ENCODE measurements at places on chromosomes 6 and 20.
A peak's percentile ranks its signal among the peaks of the same experiment; 100 is the strongest.

GRCh38 chr6:116842459-116842858, 13.6 kb upstream of the GPRC6A start:
- no peak for DNase-seq

- no peak for DNase-seq
Observed at GRCh38 chr20:50282592-50283241, 92.1 kb downstream of the CEBPB start.

- no peak for DNase-seq
Observed at GRCh38 chr6:161188547-161189465, 85.1 kb downstream of the AGPAT4 start.

DNA sequence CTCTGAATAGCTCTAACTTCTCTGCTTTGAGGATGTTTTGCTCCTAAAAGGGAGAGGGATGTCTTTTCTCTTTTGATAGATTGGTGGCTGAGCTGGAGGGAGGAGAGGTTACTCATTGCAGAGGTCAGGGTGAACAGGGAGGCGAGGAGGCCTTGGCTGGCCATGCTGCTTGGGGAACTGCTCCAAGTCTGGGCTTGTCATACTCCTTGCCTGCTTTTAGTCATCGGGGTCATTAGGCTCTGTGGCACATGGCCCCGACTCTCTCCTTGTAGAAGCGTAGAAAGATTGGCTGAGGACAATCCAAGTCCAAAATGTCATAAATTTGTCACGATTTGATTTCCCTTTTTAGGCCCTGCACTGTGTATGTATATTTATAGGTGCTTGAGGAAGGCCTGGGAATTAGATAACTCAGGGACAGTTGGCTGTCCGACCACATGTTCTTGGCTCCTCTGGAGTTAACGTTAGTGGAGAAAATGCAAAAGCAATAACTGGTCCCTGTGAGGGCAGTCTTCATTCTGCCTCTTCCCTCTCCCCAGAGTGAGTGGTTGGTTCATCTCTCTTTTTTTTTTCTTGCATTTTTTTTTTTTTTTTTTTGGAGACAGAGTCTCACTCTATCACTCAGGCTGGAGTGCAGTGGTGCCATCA, 160.1 kb downstream of the SCP2D1 start:
- no peak for DNase-seq

DNA sequence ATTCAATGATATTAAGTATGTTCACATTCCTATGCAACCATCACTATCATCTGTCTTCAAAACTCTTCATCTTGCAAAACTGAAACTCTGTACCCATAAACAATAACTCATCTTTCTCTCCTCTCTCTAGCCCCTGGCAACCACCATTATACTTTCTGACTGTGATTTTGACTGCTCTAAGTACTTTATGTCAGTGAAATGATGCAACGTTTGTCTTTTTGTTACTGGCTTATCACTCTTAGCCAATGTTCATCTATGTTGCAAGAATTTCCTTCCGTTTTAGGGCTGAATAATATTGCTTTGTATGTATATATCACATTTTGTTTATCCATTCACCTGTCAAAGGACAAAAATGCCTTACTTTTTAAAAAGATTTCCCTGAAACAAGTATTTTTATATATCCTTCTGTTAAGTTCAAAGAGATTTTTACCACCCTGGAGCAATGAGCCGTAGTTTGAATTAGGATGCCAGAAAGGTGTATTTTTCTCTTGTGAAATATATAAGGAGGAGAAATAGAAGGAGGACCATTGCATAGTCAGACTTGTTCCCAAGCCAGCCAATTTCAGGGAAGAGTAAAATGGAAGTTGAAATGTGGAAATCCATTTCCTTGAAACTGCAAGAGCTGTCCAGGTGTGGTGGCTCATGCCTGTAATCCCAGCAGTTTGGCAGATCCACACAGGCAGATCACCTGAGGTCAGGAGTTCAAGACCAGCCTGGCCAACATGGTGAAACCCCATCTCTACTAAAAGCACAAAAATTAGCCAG, 4.0 kb upstream of the CGAS start:
- DNase-seq = no peak

- DNase-seq = no peak
Observed at GRCh38 chr6:2188397-2188796, 57.0 kb downstream of the GMDS start.

- DNase-seq = no peak
Observed at GRCh38 chr6:1111361-1111760, 200.5 kb upstream of the FOXQ1 start.

DNA sequence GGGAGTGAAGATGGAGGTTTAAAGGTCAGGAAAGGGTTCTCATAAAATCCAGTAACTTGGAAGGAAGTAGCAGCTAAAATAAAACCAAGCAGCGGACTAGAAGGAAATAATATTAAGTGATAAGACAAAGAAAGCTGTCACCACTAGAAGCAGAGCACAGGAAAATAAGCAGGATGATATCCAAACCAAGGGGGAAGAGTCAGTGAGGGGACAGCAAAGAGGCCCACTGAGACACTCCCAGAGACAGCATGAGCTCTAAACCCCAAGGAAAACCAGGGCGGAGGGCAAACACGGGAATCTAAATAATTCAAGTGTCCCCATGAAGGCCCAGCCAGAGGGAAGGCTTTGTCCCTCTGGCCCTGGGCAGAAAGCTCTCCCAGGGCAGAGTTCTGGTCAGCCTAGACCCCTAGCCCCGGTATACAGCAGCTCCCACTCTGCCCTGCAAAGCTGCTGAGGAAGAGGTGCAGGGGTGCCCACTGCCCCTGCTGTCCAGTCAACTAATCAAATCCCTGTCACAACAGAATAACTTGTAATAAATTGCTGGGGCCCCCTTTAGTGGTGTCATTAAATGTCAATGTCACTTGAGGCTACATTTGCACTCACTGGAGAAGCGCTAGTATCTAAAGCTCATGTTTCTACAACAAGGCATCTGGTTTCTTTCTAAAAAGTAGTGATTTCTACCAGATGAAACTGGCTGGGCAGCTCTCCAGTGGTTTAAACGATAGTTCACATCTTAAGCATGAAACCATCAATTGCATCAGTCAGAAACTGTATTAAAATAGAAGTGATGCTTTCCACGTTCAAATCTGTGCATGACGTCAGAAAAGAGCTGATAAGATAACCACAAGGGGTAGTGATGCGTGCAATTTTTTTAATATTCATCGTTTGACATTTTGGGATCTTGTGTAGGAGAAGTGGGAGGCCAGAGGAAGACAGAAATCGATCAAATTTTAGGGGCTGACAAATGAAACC, 13.6 kb downstream of the PDE10A start:
- no peak for DNase-seq

DNA sequence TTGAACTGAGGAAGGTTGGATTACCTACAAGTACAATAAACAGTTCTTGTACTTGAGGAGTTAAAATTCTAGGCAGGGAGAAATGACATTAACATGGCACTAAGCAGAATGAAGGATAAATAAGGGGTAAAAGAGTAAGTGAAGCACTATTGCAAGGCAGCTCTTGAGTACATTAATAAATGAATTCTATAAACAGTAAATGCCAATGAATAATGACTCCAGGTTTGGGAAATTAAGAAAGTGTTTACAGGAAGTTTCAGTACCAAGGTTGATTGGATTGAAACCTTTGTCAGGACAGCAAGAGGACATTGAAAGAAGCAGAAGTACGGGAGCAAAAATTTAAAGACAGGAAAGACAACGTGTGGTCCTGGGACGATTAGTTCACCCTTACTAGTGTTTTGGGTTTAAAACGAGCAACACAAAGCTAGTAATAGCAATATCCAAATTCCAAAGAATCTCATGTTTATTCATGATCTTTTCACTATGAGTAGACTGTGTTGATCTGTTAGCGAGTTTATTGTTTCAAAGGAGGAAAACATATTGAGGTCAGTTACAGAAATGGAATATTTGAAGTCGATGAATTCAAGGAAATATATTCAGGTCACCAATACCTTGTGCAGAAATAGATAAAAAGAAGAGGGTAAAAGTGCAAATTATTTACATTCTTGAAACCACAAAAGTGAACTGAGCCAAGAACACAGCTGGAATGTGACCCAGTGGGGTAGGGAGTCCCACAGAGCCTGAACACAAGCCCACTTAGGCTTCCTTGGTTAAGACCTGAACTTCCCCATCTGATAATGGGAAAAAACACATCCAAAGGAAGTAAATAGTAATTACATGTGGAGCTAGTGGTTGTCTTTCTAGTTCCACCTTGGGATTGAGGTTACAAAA, 80.8 kb downstream of the MKKS start:
- DNase-seq = no peak

DNA sequence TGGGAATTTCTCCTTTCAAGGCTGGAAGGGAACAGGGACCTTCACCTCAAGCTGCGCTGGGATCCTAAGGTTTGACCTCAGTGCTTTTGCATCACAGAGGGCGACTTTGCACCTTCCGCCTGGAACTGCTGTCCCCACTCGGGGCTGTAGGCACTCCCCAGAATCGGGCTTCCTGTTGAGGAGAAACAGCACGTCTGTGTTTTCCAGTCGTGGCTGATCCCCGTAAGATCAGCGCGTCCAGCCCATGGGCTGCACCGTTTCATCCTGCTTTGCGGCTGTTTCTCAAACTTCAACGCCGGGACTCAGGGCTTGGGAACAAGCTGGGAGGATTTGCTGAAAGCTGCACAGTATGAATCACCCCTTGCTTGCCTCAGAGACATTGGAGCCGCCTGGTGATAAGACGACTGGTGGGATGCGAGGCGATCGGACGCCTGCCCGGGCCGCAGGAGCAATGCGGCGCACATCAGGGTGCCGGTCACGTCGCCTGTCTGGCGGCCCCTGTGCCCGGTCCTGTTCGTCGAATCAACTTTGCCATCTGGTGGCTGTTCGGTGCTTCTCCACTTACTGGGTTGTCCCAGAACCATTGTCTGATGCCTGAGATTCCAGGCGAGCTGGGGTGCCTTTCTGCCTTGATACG, 53.6 kb upstream of the FRMD1 start:
- no peak for DNase-seq

GRCh38 chr20:20521736-20522135, 153.8 kb downstream of the INSM1 start:
- no peak for DNase-seq

DNA sequence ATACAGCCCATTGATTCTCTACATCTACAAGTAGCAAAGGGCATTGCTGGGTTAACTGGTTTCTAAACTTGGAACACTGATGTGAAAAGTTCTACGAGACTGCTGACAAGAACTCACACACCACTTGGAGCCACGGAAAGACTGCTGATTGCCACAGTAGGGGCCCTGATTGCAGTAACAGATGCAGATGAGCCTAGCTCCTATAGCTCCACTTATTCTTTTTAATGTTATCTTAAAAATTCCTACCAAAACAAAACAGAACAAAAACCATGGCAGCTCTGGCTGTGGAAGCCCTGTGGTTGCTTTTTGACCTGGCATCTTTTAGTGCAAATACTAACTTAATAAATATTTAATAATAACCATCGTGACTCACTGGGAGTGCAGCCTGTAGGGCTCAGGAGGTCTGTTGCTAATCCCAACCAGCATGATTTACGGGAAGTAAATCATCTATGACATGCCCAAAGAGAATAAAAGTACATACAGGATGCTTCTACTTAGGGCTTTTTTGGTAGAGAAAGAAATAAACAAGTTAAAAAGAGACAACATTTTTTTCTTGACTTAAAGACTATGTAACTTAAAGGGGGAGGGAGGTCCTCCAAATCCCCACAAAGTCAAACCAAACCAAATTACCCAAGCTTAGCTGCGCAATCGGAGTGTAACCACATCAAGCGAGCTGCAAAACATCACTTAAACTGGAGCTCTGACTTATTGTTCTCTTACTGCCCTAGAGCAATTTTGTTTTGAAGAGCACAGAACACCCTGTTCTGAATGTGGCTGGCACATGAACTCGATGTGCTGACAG, 87.2 kb downstream of the FKBP5 start:
- DNase-seq = peak; percentile 31

GRCh38 chr20:44479643-44480042, 4.0 kb downstream of the TTPAL start:
- no peak for DNase-seq

- DNase-seq = no peak
Observed at GRCh38 chr20:35903843-35904242, 50.5 kb downstream of the SCAND1 start.

- DNase-seq = no peak
Observed at GRCh38 chr6:31632279-31632946, 11.9 kb downstream of the PRRC2A start.

- no peak for DNase-seq
Observed at GRCh38 chr20:41608606-41609005, 9.6 kb downstream of the CHD6 start.

DNA sequence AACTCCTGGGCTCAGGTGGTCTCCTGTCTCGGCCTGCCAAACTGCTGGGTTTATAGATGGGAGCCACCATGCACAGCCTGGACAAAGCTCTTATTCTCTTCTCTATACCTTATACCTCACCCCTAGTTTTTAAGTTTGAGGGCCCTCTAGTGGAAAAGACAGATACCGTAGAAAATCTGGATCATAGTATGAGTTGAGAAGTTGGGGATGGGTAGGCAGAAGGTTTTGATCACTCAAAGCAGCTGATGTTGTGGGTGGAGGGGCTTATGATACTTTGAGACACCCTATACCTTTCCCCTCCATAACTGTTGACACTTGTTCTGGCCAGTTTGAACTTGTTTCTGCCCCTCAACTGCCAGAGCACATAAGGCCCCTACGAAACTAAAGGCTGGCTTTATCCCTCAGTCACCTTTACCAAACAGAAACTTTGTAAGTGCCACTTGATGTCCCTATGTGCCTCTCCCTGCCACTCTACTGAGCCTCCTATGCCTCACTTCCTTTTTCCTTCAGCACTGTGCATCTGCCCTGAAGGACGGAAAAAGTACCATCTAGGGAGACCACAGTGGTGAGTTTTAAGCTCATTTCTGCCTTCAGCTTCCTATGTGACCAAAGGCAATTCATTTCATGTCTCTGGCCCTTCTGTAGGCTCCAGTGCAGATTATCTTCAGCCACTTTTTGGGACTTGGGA, 28.6 kb downstream of the RALY start:
- DNase-seq = no peak

- DNase-seq = no peak
Observed at GRCh38 chr20:32326504-32326845, 31.7 kb upstream of the ASXL1 start.

GRCh38 chr6:132131758-132132157, 180.6 kb upstream of the CCN2 start:
- DNase-seq = no peak

- no peak for DNase-seq
Observed at GRCh38 chr20:2887715-2888114, 14.4 kb downstream of the PTPRA start.

- DNase-seq = no peak
Observed at GRCh38 chr6:46054516-46054915, 38.9 kb upstream of the CLIC5 start.

- no peak for DNase-seq
Observed at GRCh38 chr6:137951064-137951597, 84.1 kb downstream of the TNFAIP3 start.

- no peak for DNase-seq
Observed at GRCh38 chr6:29521006-29521680, 33.4 kb upstream of the MAS1L start.

- no peak for DNase-seq
Observed at GRCh38 chr6:73435236-73435635, 16.9 kb downstream of the CGAS start.
